ENCODE measurements at places on chromosomes 1 and 21.

DNA sequence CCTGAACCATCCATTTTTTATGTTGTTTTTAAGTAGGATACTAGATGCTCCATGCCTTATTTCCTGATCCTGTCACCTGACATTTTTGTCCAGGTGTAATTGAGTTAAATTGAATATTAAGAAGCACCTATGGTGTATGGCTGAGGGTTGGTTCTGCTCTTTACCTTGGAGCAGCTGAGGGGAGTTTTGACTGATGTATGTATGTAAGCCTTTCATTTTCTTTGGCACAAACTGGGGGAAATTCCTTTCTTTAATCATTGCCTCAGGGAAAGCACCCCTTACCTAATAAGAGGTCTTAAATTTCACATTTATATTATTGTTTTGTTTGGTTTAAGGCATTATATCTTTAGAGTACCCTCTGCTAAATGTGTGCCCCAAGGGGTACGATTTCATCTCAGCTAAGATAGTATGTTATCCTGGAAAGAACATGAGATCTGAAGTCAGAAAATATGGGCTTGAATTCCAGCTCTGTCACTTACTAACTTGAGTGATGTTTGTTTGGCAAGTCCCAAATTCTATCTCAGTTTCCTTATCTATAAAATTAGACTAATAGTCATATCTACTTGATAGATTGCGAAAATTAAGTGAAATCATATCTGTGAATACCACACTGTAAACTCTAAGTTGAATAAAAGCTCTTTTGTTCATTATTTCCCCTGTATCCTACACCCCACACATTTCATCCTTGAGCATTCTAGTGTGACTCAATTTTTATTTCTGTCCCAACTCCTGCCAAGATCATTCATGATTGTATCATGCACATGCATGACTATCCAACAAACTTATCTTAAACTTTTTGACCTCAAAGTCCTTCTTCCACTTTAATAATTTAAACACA lies 57.7 kb upstream of the NUF2 start:
- no peak for DNase-seq

DNA sequence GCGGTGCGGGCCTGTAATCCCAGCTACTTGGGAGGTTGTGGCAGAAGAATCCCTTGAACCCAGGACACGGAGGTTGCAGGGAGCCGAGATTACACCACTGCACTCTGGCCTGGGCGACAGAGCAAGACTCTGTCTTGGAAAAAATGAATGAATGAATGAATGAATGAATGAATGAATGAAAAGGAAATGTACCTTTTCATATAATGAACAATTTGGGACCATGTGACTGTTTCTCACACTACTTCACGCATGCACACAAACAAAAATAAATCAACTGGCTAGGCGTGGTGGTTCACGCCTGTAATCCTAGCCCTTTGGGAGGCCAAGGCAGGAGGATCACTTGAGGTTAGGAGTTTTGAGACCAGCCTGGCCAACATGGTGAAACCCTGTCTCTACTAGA lies 24.3 kb downstream of the USP48 start:
- DNase-seq: no peak

- no peak for DNase-seq
Measured at GRCh38 chr1:156319664-156320063, 18.4 kb downstream of the CCT3 start.

DNA sequence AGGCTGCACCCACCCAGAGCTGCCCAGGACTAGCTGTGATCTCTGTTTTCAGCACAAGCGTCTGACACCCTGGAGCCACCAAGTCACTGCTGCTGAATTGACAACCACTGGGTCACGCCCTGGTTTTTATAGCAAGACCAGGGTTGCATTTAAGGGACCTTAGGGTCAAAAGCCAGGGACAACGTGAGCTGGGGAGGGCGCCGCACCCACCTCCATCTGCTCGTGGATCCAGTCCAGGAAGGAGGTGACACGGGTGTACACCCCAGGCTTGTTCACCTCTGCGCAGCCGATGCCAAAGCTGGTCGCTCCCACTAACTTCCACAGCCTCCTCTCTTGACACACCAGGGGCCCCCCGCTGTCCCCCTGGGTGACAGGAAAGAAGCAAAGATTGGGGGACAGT lies 9.2 kb upstream of the TFF1 start:
- DNase-seq: no peak

DNA sequence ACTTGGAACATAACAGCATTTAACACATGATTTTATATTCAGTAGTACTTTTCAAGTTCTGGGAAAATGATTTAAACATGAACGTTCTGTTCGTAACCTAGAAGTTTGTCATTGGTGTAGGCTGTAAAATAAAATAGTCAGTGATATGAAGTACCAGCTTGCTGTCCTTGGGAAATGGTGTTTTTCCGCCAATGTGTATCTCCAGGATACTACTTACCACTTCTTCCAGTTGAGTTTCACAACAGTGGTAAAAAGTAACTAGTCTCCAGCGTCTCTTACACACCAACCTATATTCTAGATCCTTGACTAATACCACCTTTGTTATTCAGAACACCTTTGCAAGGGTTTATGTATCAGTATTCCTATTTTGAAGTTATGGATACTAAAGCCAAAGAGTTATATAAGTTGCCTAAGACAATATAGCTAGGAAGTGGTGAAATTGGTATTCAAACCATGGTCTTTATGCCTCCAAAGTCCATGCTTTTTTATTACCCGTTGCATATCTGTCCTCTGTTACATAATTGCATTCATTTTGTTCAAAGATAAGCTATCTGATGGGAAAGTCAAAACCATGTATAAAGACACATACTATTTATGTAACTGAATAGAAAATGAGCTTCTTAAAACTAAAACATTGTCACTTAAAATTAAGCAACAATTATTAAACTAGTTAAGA lies 43.1 kb downstream of the HOOK1 start:
- no peak for DNase-seq

DNA sequence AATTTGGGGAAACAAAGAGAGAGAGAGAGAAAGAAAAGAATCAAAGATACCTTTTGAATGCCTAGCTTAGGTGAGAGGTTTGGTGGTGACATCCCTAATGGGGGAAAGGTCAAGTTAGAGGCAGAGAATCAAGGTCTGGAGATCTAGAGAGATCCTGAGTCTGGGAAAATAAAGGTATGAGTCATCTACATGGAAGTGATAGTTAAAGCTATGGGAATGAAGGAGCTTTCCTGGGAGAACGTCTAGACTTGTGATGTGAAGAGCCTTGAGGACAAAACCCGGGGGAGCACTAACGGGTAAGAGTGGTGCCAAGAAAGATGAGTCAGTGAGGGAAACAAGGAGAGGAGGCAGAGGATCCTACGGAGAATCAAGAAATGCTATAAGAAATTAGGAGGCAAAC lies 110.8 kb upstream of the RUNX1 start:
- no peak for DNase-seq

- DNase-seq: no peak
Measured at GRCh38 chr21:38639571-38640354, 141.5 kb upstream of the ERG start.

- DNase-seq: no peak
Measured at GRCh38 chr1:224809137-224809536, 120.3 kb upstream of the DNAH14 start.

- DNase-seq: no peak
Measured at GRCh38 chr1:70117046-70117445, 88.3 kb downstream of the LRRC40 start.

DNA sequence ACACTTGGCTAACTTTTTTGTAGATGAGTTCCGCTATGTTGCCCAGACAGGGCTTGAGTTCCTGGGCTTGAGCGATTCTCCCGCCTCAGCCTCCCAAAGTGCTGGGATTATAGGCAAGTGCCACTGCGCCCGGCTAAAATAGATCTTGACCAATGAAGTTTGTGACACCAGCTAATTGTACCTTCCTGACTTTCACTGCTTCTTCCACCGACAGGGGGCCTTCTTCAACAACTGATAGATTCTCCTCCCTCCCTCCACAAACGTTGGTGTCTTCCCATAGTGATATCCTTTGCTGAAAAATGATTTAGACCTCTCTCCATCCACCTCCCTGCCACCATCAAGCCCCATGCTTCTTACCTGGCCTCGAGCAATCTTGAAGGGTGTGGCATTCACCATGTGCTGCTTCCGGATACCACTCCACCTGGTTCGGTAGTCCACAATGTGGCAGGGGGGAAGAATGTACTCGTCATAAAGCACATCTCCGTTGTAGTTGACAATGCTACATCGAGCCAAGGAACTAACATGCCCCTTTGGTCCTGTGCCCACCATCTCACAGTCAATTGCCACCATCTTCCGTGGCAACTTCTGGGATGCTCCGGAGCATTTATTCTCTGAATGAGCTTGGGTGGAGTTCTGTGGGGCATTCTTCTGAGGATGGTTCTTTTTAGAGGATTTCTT lies 1.6 kb upstream of the METTL25B start:
- DNase-seq: peak; percentile 50

DNA sequence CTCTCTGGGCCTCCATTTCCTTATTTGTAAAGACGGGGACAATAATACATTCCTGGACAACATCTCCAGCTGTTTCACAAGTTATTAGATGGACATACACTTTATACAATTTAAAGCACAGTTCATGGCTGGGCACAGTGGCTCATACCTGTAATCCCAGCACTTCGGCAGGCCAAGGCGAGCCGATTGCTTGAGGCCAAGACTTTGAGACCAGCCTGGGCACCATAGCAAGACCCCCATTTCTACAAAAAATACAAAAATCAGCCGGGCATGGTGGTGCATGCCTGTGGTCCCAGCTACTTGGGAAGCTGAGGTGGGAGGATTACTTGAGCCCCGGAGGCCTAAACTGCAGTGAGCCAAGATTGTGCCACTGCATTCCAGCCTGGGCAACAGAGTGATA lies 34.1 kb downstream of the IGSF21 start:
- DNase-seq: no peak

DNA sequence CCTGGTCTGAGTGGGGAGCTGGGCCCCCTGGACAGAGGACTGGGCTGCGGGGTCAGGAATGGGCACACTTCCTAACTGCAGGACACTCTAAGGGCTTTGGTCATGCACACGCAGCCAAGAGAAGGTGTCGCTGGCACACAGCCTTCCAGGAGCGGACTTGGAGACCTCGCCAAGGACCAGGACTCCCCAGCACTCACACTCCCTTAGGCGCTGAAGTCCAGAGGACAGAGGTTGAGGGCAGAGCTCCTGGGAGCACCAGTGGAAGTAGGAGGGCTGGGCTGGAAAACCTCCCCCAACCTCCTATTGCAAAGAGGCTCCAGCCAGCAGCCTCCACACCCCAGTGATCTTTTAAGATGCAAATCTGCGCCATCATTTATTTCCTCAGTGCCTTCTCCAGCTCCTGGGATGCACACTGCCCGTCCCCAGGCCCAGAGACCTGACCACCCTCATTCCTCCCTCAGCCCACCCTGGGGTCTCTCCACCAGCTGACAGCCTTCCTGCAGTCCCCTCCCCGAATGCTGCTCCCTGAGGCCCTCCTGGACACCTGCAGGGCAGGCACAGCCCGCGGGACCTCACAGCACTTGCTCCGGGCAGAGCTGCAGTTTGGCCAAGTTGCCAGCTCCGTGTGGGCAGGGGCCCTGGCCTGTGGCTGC lies 3.0 kb downstream of the TSPEAR start:
- DNase-seq: no peak

- no peak for DNase-seq
Measured at GRCh38 chr1:200336901-200337391, 72.9 kb downstream of the ZNF281 start.

DNA sequence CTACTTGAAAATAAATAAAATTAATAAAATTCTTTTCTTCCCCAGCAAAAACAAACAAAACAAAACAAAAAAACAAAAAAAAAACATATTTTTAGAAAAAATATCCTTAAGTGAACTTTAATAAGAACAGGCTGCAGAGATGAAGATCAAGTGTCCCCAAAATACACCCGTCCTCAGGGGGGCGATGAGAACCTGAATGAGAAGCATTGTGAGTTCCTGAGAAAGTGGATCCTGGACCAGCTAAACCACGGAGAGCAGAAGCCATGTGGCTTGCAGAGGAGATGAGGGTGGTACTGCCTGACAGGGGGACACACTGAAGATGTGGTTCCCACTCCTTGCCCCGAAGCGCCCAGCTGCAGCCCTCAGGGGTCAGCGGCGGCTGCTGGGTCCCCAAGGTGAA lies 89.3 kb downstream of the ITPKB start:
- DNase-seq: peak; percentile 57

DNA sequence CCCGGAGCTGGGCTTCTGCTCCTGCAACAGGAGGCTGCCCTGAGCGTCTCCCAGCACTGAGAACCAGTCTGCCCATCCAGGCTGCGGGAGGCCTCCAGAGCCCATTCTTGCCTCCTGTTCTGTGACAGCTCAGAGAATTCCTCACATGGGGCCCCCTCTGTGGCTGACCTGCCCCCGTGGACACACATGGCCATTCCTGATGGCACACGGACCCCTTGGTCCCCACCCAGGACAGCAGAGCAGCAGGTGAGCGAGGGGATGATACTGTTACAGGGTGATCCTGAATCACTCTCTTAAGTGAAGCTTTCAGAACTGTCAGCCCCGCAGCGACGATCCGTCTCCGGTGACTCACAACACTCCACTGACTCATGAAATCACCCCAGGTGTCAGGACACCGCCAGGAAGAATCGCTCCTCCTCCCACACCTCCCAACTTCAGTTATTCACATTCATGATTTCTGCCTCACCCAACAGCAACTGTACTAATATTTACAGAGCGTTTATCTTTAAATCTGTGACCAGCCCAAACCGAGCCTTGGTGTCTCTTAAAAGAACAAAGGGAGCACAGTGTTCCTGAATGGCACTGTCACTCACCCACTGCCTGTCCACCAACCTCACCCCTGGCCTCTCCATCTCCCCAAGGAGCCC lies 22.5 kb downstream of the CHD5 start:
- DNase-seq: peak; percentile 69

GRCh38 chr1:193068013-193068412 lies 8.6 kb downstream of the RO60 start:
- DNase-seq: no peak

GRCh38 chr21:35204850-35205541 lies 155.9 kb upstream of the RUNX1 start:
- DNase-seq: peak; percentile 69

GRCh38 chr1:208025031-208025430 lies 114.1 kb upstream of the CD34 start:
- no peak for DNase-seq

- no peak for DNase-seq
Measured at GRCh38 chr21:39385299-39386145, 36.6 kb upstream of the HMGN1 start.

GRCh38 chr21:38291874-38292273 lies 35.1 kb downstream of the KCNJ15 start:
- no peak for DNase-seq

DNA sequence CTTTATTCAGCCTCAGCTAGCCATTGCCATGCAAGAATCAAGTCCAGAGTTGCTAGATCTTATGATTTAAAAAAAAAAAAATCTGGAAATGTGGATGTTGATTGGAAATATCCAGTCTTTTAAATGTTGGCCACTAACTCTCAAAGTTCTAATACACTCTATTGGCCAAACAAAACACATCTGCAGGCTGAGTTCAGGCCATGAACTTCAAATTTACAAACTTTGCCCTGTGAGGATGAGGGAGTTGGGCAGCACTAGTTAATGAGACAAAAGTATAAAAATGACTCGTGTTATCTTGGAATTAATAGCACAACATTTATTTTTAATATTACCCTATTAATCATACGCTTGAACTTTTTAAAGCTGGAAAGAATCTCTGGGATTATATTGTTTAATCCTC lies 432.3 kb downstream of the PLPP3 start:
- DNase-seq: no peak

- no peak for DNase-seq
Measured at GRCh38 chr1:174724219-174724618, 275.5 kb upstream of the CACYBP start.

GRCh38 chr21:38323721-38324531 lies 67.1 kb downstream of the KCNJ15 start:
- no peak for DNase-seq

Data from K562 (cell line).